Stimulated activated CD8-positive, alpha-beta memory T cell treated with anti-CD3 and anti-CD28 coated beads, Interleukin-2, amount 100 ng/mL, for 1 hour (primary cell): ENCODE measurements at places on chromosomes 6 and 20.

DNA sequence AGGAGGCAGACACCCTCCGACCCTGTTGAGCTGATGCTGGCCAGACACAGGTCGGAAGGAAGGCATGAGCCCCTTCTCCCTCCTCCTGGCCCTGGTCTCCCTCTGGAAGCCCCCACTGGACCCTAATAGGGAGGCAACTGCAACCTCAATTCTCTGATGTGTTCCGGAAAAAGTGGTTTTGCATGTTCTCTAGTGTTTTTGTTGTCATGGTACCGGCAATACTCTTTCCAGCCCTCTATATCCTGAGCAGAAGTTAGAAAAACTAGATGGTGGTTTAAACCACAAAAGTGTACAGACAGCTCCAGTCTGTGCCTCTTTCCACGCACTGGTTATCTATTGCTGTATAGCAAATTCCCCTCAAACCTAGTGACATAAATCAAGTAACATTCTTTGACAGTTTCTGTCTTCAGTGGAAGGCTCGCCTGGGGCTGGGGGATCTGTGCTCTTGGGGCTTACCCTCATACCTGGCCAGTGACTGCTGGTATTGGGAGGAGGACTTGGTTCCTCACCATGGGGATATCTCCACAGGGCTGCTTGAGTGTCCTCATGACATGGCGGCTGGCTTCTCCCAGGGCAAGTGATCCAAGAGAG, 37.0 kb downstream of the SYTL3 start:
- peak; percentile 8 for DNase-seq

DNA sequence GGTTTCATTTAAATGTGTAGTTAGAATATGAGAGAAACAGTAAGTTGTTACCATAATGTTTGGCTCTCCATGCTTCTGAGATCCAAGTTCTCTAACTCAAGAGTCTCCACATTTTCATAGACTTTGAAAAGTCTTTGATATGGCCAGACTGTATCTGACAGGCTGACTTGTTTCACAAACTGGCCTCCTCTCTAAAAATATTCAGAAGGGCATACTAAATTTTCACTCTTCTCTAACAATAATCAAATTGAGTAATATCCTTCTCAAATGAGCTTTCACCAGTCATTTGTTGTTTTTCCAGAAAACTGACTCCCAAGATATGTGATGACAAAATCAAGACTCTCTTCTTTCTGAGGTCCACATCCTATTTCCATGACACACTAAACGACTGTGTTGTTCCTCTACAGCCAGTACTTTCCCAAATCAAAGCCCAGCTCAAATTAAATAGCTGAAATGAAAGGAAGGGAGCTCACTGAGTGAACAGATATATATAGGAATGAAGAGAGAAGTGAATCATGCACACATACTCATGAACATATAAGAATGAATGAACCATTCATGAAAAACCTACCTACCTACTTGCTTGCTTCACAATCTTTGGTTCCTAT, 15.1 kb downstream of the HIVEP2 start:
- DNase-seq, result no peak

- no peak for DNase-seq
Measured at GRCh38 chr6:98924647-98925046, 23.1 kb downstream of the FBXL4 start.

- DNase-seq, result no peak
Measured at GRCh38 chr20:824916-825315, 8.6 kb upstream of the FAM110A start.

DNA sequence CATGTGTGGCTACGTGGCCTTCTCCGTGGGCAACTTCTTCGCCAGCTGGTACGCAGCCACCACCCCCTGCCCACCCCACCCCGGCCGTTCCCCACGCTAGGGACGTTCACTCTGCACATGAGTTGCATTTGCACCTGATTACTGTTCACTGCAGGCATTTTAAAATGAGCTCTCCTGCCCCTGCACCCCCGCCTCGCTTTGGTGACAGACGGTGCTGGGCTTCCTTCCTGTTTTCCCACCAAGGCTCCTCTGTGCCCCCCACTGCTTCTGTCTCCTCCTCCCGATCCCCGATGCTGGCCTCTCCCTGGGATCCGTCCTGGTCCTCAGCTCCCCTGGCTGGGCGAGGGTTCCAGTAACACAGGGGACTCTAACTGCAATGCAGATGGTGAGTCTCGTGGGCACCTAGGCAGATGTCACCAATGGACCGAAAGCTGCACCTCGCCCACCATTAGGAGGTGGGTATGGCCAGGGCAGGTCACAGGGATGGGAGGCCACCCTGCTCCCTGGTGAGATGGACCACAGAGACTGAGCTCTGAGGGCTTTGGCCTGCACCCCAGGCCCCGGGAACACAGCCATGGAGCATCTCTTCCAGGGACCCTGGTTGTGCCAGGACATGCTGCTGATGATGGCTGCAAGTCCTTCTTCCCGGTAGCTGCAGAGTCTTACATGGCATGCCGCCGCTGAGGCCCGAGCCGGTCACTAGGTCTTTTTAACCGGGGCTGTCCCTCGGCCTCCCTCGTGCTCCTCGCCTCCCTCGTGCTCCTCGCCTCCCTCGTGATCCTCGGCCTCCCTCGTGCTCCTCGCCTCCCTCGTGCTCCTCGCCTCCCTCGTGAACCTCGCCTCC, 3.8 kb downstream of the UNC93A start:
- DNase-seq, result no peak

DNA sequence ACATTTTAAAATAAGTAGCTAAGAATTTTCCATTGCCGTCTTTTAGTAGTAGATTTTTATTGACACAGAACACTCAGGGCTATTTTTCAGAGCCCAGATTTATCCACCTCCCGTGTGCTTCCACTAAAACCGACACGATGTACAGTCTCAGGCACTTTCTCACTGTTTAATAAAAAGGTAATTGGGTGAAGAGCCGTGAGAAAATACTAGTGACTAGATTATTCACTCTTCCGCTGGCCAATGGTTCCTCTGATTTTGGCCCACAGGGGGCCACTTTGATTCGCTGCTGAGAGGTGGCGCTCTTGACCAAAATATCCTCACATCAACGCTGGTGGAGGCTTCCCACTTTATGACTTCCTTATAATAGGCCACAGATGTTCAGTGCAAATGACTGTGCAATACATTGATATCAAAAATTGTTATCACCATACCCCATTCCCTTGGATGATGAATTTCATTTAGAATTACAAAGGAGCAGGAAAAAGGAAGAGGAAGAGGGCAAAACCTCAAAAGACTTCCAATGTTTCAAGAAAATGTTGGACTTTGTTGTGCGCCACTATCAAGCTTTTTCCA, 12.3 kb upstream of the HDDC2 start:
- DNase-seq, result no peak

- DNase-seq, result no peak
Measured at GRCh38 chr6:64591676-64592036, 956.1 kb downstream of the PHF3 start.

- DNase-seq, result no peak
Measured at GRCh38 chr6:138988469-138988834, 399 bp upstream of the REPS1 start.

- no peak for DNase-seq
Measured at GRCh38 chr20:1943275-1944002, 48.2 kb downstream of the SIRPA start.

DNA sequence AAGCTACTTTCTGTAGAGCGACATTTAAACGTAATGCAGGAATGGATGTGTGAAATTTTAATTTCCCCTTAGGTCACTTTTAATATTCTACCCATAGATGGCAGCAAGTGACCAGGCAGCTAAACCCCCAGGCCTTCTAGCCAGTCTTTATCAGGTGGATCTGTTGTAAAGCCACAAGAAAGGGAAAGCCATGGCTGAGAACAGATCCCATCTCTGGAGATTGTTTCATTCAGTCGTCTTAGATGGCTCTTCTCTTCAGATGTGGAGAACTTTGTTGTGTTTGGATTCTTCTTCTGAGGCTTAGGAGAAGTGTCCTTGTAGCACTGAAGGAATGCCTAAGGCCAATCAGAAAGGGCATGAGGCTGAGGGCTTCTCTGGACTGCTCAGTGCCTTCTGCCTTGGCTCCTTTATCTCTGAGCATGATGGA, 15.8 kb upstream of the RNF182 start:
- peak; percentile 9 for DNase-seq

- DNase-seq, result no peak
Measured at GRCh38 chr6:37020381-37020780, 14.9 kb downstream of the FGD2 start.

- DNase-seq, result no peak
Measured at GRCh38 chr6:43926634-43927531, 156.9 kb downstream of the VEGFA start.

DNA sequence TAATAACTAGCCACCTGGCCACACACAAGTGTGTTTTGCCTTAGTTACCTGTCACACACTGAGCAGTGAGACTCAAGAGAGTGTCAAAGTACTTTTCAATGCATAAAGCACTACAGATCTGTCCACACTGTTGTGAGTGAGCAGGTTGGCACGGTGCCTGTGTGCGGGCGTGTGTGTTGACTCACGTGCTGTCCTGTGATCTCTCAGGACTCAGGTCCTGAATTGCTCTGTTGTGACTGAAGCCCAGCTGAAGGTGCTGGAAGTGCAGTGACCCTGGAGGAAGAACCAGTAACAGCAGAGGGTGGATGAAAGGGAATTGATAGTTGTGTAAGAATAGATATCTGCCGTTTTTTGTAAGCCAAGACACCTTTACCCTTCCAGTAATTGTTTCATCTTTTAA, 18.3 kb downstream of the SLC16A10 start:
- no peak for DNase-seq

DNA sequence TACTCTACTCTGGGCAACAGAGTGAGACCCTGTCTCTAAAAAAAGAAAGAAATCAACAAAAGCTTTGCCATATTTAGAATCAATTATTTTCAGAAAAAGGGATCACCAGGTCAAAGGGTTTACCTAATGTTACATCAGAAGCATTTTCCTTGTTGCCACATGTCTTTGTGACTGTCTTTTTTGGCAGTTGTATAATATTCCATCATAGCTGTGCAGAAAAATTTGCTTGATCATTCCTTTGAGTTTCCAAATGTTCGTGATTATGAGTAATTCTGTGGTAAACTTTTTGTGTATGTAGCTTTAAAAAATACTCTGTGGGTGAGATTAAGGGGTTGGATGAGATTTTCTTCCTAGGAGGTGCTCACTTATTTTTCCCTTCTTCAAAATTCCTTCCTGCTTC, 26.4 kb downstream of the PNPLA1 start:
- no peak for DNase-seq

GRCh38 chr6:21748343-21749056, 154.9 kb downstream of the SOX4 start:
- no peak for DNase-seq

DNA sequence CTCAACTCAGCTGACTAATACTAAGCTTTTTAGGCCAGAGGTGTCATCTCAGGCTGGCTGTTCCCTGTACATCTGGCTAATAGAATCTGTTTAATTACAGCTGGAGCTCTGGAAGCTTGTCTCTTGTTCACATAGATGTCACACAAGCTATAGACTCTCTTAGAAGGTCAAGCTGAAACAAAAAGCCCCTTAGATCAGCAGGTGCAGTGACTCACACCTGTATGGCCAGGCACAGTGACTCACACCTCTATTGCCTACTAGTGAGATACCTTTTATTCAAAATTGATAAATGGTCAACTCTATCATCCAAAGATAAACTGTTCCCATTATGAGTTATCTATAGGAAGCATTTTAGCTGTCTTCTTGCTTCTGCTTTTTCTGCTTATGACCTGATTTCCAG, 29.9 kb upstream of the MTHFD1L start:
- DNase-seq, result no peak

GRCh38 chr20:13452470-13453124, 186.1 kb downstream of the TASP1 start:
- no peak for DNase-seq

GRCh38 chr6:157036245-157036711, 259.1 kb downstream of the ARID1B start:
- DNase-seq, result no peak

DNA sequence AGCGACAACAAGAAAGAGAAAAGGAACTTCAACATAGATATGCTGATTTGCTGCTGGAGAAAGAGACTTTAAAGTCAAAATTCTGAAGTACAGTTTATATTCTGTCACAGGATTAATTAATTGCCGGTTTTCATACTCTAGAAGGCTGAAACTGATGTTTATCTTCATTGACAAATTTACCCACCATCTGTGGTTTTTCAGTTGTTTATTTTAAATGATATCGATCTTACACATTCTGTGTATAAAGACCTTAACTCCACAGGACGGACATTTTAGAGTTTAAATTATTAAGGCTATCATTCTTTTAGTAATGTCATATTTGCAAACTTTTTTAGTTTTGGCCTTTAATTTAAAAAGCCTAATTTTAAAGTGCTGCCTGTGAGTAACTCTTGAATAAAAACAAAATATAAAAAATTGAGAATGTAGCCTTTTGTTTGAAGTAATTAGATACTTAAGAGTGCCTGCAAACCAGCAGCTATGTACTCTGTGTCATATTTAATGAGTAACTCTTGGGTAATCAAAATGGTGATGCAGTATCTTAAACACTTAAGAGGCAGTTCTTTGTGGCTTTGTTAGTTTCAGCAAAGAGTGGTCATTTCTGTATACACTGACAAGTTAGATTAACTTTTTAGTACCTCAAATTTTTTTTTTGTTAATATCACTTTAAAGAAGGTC, 59.3 kb downstream of the CDC5L start:
- no peak for DNase-seq

- DNase-seq, result no peak
Measured at GRCh38 chr20:11170565-11170964, 496.8 kb upstream of the JAG1 start.

DNA sequence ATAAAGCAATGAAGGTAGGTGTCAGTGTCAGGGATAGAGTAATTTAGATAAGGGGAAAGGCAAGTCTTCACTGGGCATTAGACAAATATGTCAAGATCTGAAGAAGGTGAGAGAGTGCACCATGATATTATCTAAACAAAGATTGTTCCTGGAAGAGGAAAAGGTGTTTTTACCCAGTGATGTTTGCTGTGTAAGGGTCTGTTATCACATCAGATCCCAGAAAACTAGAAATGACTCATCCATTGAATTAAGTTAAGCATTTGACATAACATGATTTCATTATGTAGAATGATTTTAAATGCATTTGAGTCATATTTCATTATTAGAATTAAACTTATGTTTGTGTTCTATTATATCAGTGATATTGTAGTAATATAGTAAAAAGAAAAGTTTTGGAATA, 1279.5 kb upstream of the CITED2 start:
- DNase-seq, result no peak

GRCh38 chr6:51725155-51725554, 362.3 kb downstream of the PKHD1 start:
- no peak for DNase-seq

GRCh38 chr6:127590344-127590743, 13.4 kb downstream of the C6orf58 start:
- DNase-seq, result no peak

DNA sequence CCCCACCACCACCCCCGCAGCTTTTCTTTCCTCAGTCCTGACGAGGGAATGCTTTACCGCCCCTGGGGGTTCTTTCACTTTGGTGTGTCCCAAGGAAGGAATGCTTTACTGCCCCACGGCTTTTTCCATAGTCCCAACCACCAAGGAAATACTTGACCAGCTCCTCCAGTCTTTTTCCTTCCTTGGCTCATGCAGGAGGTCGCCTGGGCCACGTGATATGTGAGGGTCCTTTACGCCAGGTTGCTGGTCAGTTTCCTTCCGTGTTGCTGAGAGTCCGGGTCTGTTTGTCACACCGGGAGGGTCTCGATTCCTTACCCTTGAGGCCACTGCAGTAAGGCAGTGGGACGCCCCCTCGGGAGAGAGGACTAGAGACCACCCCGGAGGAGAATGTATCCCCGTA, 58.9 kb upstream of the CDH4 start:
- no peak for DNase-seq
